Stimulated activated CD8-positive, alpha-beta memory T cell treated with anti-CD3 and anti-CD28 coated beads, Interleukin-2, amount 100 ng/mL, for 1 hour (primary cell): ENCODE measurements at places on chromosomes 1 and 21.

GRCh38 chr1:241947354-241947753 lies 10.2 kb upstream of the BECN2 start:
- DNase-seq, result no peak

DNA sequence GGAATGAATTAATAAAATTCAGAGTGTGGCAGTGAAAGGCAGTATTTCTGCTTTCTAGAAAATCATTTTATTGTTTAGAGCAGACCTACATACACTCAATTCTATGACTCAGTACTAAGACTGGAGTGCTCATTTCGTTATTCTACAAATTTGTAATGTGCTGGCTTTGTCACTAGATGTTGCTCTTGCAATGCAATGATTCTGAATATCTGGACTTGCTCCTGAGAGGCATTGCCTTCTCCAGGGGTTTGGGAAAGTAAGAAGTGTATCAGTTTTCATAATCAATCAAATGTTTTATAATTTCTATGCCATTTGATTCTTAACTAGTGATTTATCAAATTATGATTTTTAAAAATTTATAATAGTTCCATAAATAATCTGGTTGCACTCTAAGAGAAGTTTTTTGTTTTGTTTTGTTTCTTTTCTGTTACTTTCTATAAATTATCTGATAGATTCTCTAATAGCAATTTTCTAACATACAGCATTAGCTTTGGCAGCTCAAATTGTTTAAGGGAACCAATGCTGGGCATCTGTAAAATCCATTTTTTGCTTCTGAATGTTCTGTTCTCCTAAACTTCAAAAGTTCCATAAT lies 280.5 kb upstream of the SGIP1 start:
- no peak for DNase-seq

DNA sequence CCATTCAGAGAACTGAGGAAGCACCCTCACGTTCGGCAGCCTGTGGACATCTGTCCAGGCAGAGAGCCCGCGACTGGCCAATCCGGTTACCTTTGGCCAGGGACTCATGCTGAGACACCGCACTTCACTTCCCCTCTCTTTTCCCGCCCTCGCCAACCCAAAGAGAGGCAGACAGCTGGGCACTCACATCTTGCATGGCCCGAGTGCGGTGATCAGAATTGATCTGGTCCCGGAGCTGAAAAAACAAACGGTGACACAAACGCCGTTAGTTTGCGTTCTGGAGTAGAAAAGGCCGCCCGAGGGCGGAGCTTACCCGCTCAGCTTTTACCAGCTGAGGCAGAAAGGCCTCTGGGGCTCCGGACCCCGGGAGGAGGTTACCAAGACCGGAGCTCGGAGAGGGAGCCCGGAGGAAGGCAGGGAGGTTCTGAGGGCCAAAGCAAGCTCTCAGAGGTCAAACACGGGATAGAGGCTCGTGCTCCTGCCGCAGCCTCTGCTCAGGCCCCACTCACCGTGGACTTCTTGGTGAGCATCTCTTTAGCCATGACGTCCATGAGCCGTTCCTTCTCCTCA lies 376 bp downstream of the SF3A3 start:
- DNase-seq, result no peak

GRCh38 chr1:111976842-111977241 lies 12.6 kb downstream of the KCND3 start:
- DNase-seq, result no peak

GRCh38 chr1:25765923-25766589 lies 33.9 kb upstream of the SELENON start:
- no peak for DNase-seq

- DNase-seq, result no peak
Measured at GRCh38 chr1:157202331-157202730, 64.1 kb upstream of the ETV3 start.

DNA sequence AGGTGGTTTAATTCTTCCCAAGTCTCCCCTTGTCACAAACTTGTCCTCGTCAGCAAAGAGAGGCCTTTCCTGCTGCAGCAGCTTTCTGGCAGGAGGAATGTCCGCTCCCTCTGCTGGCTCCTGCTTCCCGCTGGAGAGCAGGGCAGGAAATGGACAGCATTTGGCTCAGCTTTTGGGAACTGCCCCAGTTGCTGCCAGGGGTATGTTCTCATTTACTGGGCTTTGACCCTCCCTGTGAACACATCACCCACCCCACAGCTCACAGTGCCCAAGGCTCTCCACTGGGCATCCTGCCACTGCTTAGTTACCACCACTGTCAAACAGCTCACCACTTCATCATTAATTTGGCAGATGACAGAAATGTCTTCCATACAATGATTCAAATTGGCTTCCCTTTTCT lies 75.4 kb downstream of the MRPL37 start:
- DNase-seq, result no peak

DNA sequence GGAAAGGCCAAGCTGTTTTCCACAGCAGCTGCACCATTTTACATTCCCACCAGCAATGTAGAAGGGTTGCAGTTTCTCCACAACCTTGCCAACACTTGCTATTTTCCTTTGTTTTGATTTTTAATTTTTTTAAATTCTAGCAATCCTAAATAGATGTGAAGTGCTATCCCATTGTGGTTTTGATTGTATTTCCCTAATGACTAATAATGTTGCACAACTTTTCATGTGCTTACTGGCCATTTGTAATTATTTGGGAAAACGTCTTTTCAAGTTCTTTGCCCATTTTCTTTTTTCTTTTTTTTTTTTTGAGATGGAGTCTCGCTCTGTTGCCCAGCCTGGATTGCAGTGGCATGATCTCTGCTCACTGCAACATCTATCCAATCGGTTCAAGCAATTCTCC lies 53.9 kb downstream of the VCAM1 start:
- DNase-seq, result no peak

GRCh38 chr1:121558514-121558913 lies 373.7 kb downstream of the SRGAP2C start:
- DNase-seq, result no peak

DNA sequence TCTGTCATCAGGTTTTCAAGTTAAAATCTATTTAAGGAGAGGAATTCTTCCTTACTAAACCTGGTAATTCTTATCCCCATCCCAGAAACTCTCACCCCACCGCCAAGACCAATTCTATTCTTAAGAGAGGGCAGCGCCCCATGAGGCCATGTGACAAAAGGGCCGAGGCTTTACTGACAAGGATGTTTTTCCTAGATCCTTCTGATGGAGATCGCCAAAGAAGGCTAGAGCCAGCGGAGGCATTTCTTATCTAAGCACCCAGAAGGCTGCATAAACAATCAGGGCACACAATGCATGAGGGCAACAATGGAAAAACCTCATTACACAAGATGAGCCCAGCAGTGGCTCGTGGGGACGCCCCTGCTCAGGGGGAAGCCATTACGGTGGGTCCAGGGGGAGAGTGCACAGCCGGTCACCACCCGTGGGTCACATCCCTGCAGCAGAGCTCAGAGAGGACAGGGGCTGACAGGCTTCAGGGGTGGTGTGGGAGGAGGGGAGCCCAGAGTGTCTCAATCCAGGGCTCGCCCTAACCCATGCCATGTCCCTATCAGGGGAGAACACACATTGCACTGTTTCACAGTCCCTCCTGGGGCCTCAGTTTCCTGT lies 88.7 kb downstream of the ITPKB start:
- no peak for DNase-seq

DNA sequence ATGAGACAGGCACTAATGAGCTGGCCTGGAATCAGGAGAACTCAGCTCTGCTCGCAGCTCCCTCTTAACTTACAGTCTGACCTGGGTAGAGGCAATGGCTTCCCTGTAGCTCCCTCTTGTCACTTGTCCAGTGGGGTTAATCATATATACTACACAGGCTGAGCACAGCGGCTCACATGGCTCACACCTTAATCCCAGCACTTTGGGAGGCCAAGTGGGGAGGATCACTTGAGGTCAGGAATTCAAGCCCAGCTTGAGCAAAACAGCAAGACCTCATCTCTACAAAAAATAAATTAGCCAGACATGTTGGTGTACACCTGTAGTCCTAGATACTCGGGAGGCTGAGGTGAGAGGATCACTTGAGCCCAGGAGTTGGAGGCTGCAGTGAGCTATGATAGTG lies 4.2 kb downstream of the S100A6 start:
- DNase-seq, result no peak

- no peak for DNase-seq
Measured at GRCh38 chr1:2115008-2115641, 64.9 kb downstream of the PRKCZ start.

DNA sequence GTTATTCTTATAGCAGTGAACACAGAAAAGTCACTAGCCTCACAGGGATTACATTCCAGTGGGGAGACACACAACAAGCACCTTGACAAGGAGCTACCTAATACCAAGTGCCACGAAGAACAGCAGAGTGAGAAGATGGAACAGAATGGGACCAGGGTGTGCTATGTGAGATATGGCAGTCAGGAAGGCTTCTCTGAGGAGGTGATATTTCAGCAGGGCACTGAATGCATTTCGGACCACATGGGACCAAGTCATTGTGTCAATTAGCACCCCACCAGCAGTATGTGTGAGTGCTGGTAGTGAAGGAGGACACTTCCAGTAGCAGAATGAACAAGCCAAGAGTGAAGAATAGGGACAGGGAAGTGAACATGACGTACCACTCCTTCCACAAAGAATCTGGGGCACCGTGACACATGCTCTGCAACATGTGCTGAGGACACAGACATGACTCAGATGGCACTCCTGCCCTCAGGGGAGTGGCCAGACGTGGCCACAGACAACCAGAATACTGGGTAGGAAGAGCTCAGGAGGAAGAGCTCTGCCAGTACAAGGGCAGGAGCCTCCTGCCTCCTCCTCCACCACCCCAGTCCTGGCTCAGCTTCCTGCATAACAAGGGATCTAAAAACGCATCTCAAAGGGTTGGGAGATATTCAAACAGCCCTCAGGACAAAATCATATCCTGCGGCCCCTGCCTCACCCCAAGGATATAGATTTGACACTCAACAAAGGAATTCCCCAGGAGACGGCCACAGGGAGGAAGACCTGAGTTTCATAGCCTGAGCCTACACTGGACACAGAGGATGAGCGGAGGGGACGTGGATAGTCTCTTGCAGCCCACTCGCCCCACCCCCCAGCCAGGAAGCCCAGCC lies 102.5 kb downstream of the TRABD2B start:
- DNase-seq, result no peak

- peak; percentile 20 for DNase-seq
Measured at GRCh38 chr1:16167331-16168143, 11.7 kb upstream of the EPHA2 start.

- DNase-seq, result no peak
Measured at GRCh38 chr1:109628540-109629321, 9.1 kb downstream of the AMPD2 start.
